Psoas muscle (tissue), 8 donors: ENCODE measurements at places on chromosomes 4 and X.

- no peak for DNase-seq
Observed at GRCh38 chrX:63658920-63659319, 126.1 kb downstream of the ARHGEF9 start.

GRCh38 chr4:99722006-99722405 is 64.4 kb upstream of the C4orf54 start:
- DNase-seq = no peak

DNA sequence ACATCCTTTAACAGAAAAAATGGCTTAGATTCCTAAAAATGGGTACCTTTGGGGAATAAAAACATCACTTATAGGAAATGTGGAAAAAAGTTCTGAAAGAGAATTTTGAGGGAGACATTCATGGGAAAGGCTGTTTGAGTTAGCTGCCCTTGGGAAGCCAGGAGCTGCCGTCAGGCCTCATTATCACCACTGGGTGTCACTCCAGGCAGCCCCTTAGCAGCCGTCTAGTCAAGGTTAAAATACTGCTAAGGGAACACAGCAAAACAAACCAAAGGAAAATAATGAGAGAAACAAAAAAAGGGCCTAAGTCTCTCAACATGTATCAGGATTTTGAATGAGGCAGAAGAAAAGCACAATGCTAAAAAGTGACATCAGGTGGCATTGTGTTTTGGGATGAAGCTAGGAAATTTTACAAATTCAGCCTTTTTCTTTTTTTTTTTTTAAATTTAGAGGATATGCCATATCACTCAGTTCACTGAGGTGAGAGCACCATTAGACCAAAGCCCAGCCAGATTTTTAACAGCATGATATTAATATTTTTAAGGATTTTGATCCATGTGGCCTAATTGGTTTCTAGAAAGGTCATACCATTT is 235.3 kb downstream of the GPAT3 start:
- no peak for DNase-seq

GRCh38 chrX:86930419-86930818 is 587.2 kb upstream of the KLHL4 start:
- DNase-seq = no peak

DNA sequence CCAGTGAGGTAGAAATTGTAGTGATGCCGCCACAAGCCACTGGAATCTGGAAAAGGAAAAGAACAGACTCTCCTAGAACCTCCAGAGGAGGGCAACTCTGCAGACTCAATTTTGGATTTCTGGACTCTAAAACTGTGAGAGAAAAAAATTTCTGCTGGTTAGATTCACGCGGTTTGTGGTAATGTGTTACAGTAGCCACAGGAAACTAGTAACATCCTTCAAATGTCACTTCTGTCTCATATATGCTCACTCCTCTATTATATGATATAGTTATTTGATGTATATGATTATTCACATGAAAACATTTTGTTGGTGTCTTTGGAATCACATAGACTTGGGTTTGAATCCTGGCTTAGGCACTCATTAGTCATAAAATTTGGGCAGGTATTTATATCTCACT is 18.8 kb downstream of the LDOC1 start:
- DNase-seq = no peak

- DNase-seq = no peak
Observed at GRCh38 chr4:176443646-176444409, 124.1 kb downstream of the SPCS3 start.

GRCh38 chr4:8272472-8273428 is 3.2 kb downstream of the HTRA3 start:
- no peak for DNase-seq

- no peak for DNase-seq
Observed at GRCh38 chr4:72358483-72358882, 210.5 kb downstream of the ADAMTS3 start.

DNA sequence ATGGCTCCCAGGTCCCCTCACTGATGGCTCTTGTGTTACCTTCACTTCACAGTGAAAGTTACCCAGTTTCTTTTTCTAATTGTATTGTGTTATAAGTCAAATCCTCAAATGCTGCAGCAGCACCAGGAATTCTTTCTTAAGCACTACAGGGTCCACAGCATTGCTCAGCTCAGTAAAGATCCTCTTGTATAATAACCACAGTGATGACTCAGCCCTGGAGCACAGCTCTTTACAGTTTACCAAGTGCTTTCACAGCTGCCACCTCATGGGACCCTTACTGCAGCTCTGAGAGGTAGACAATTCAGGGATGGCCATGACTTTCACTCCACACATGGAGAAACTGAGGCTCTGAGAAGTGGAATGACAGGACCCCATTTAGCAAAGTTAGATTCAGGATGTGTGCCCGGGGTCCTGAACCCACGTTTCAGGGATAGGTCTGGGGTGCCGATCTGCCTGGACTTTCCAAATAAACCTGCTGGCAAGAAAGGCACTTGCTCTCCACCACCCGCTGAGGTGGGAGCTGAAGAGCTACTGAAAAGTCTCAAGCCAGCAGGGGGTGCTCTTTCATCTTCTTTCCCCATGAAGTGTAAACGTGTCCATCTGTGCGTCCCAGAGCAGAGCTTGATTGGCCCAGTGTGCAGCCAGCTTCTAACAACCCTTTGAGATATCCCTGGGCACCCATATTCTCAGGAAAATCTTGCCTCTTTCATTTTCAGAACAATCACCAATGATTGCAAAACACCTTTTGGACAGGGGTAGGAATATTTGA is 35.7 kb upstream of the GABRQ start:
- no peak for DNase-seq

DNA sequence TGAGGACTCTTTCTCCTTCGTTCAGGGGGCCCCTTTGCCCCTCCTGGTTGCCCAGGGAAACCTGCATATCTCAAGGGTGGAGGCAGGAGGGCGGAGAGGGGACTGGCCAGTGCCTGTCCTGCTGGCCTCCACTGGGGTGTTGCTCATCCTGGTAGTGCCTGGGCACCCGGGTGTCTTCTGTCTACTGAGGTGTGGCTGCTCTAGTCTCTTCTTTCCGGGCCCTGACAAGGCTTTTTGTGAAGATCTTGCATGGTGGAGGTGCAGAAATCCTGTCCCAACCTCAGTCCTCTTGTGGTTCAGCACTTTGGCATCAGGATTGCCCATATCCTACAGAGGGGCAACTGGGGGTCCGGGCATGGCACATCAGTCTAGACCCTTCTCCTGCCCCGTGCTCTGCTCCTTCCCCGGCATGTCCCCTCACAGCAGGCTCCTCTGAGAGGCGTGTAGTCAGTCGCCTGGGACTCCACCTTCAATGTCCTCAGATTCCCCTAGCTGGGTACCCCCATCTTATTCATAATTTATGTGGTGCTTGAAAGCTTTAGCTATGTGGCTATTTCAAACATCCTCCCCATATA is 1.9 kb downstream of the CCDC110 start:
- no peak for DNase-seq

DNA sequence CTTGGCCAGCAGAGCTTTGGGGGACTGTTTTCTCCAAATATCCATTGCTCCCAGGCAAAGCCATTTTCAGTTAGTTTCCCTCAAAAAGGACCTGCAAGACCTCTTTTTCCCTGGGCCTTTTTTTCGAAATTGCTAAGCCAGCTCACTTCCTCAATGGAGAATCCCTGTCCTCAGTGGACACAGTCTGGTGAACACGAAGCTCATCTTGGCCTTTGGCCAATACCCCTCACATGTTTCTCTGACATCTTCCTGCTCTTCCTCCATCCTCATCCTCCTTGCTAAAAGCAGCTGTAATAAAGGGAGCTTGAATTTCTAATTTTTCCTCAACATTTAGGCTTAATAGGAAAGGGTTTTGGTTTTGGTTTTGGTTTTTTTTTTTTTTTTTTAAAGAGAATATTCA is 17.6 kb upstream of the PRPS1 start:
- no peak for DNase-seq

GRCh38 chr4:28357990-28358389 is 1497.3 kb downstream of the STIM2 start:
- DNase-seq = no peak

DNA sequence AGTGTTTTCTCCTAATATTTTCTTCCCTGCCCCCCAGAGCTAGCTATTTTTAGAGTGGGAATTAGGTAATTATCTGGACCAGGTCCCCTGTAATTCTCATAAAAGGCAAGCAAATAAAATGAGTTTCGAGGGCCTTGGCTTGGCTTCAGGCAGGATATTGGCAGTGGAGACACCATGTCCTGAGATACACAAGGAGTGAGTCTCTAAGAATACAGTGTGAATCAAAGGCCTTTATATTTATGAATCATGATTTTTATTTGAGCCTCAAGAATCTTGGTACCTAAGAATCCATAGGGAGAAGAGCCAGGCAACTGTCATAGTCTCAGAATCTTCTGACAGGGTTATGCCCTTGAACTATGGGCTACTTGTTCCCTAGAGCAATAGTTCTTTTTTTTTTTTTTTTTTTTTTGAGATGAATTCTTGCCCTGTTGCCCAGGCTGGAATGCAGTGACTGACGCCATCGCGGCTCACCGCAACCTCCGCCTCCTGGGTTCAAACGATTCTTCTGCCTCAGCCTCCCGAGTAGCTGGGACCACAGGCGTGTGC is 205.4 kb downstream of the LDB2 start:
- DNase-seq = no peak

DNA sequence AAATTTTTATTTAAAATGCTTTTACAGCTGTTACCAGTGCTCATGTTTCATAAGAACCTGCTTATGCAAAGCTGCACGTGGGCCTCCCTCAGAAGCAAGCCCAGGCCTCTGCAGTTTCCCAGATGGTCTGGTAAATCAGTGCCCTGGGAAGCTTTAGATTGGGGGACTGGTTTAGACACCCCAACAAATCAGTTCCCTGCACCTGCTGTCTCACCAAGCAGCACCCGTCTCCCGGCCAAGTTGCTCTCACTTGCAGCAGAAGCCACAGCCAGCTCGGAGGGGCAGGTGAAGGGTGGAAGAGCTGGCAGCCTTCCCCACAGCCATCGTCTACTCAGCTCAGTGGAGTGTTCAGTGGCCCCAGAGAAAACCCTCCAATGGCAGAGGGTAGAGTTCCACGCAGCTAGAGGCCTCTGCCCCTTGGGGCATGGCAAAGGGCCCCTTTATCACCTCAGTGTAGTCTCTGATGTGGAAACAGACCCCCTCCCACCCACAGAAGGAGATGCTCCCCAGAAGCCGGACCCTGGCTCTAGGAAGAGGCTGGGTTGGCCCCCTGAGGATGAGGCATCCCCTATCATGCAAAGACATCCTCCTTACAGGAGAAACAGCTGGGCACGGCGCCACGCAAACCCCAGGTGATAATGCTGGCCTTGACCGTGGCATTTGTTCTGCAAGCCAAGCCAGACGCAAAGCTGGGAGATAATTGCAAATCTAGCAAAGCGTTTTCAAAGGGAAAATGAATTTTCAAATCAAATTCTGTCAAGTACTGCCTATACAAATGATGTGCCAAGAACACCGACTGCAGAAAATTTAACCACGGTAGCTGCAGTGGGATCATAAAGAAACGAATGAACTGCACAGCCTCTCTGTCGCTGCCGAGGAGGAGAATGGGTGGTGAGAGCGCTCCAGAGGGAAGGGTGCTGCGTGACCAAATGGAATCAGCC is 51.9 kb downstream of the ZFYVE28 start:
- no peak for DNase-seq

GRCh38 chrX:45771560-45772340 is 571.1 kb upstream of the DIPK2B start:
- no peak for DNase-seq

DNA sequence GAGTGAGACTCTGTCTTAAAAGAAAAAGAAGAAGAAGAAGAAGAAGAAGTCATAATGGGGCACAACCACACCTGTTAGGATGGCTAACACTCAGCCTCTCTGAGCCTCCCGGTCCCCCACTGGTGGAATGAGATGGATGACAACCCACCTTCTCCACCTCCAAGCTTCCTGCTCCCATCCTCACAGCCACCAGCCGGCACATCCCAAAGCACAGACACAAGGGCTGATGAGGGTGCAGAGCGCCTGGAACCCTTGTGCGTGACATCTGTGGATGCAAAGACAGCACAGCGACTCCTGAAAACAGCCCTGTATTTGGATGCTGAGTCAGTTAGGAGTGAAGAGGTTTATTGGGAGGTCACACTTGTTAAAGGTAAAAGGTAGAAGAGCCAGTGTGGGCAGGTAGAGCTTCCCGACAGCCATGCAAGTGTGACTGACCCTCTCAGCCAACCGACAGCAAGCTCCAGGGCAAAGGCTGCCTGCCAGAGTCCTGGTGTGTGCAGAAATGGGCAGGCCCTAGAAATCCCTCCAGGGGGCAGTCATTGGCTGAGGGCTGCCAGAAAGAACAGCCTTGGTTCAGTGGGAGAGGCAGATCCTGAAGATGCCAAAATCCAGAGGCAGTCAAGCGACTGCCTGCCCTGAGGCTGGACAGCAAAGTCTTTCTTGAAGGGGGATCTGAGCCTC is 26.6 kb upstream of the MAN2B2 start:
- DNase-seq = no peak

DNA sequence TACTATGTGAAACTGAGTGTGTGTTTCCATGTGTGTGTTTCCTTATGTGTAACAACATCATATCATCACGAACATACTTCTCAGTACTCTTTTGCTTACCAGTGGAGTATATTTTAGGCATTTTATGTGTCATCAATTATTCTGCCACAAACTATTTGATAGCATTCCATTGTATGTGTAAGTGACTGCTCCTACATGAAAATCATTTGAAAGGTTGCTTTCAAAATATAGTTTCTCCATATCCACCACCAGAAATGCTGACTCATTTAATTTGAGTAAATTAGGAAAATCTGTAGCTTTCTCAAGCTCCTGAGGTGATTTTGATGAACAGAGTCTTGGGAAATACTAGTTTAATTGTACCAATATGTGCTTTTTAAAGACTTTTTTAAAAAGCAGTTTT is 376.2 kb downstream of the PCDH18 start:
- no peak for DNase-seq

- no peak for DNase-seq
Observed at GRCh38 chr4:151866592-151866918, 105.7 kb upstream of the GATB start.

- no peak for DNase-seq
Observed at GRCh38 chr4:184727430-184727829, 6.5 kb downstream of the CENPU start.

GRCh38 chrX:118536687-118537461 is 41.3 kb downstream of the DOCK11 start:
- no peak for DNase-seq

DNA sequence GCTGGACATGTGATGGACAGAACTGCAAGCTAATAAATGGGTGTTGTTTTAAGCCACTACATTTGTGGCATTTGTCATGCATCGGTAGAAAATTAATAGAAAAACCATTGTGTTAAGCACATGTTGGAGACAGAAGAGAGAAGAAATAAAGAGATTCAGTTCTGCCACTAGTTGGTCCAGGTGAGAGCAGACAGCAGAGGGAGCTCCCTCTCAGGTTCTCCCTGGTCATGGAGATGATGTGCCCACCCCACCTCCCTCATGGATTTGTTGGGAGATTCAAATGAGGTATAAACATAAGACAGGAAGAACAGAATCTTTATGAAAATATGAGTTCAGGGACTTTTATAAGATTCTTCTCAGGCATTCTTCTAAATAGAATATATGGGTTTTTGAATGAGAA is 36.8 kb upstream of the OCIAD2 start:
- no peak for DNase-seq
